AG10803 (cell line): ENCODE measurements at places on chromosomes 7 and 10.
A peak's percentile ranks its signal among the peaks of the same experiment; 100 is the strongest.

DNA sequence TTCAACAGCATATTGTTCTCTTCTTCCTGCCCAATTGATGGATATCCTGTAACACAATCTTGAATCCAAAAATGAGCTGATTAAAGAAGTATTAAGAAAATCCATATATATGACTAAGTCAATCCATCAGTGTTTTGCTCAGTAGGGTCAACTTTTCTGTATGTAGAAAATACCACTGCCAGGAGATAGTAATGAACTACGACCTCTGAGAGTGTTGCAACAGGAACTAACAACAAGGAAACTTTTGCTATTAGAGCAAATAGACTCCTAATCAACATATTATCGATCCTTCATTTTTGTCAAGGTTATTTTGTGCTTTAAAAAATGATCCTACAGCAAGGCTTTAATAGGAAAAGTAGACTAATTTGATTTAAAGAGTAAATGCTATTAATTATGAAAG is 405.3 kb upstream of the ETV1 start:
- no peak for DNase-seq

- no peak for DNase-seq
Measured at GRCh38 chr7:151851782-151852181, 25.1 kb downstream of the PRKAG2 start.

- no peak for DNase-seq
Measured at GRCh38 chr7:132262160-132262470, 314.2 kb downstream of the PLXNA4 start.

GRCh38 chr10:14742815-14743214 is 31.9 kb downstream of the FAM107B start:
- no peak for DNase-seq

DNA sequence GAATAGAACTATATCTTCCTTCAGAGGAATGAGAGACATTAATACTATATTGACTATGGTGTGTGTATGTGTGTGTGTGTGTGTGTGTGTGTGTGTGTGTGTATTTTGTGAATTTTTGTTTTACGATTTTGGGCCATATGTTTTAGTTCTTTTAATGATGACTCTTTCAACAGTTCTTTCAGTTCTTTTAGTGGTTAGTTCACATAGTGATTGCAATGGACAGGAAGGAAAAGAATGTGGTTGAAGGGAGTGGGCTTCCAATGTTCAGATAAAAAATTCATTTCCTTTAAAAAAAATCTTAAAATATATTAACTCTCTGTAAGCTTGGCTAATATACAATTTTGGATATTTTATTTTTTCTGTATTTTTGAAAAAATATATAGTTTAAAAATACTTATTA is 315.7 kb upstream of the DGKB start:
- no peak for DNase-seq

DNA sequence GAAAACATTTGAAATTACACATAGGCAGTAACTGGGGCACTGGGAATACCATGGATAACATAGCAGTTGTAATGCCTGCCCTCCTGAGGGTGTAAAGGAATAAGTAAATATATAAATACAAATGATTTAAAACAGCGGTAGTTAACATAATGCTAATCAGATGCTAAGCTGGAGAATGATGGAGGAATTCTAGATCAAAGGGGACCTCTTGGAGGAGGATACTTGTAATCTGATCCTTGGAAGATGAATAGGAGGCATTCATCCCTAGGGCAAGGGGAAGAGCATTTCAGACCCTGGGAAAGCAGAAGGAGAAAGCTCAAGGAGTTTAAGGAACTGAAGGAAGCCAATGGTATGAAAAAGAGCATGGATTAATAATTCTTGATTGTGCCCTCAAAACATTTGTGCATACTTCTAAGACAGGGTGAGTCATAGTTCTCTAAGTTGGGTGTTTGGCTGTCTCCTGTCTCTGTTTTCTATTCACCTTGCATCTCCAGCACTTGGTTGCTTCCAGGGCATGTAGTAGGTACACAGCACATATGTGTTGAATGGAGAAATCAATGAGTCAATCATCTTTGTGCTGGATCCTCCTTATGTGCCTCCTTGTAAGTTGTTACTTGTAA is 54.8 kb upstream of the PLPP4 start:
- peak; percentile 42 for DNase-seq

- DNase-seq: no peak
Measured at GRCh38 chr10:93125966-93126365, 52.3 kb downstream of the CYP26A1 start.

DNA sequence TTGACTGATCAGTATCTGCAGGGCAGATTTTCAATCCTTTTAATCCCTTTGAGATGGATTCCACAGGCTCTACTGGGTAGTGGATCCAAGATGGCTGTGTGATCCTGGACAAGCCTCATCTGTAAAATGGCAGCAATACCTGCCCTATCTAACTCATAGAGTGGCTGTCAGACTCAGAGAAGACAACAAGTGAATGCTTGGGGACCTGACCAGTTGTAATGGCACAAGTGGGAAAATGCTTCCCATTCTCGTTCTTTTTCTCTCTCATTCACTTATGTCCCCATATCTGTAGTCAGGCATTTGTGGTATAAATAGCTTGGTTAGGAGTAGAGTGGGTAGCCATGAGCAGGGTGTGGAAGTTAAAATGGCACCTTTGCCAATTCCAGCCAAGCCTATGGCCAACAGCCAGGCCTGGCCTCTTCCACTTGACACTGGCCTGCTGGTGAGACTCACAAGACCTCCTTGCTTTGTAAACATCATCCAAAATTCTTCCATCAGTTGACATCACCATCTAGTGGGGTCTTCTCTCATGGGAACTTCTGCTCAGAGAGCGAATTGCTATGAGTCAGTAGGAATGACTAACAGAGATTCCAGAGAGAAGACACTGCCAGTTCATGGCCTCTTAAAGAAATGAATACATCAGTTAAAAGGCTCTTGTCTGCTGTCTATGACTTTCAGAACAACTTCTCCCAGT is 150.1 kb downstream of the PLPP4 start:
- peak; percentile 84 for DNase-seq

DNA sequence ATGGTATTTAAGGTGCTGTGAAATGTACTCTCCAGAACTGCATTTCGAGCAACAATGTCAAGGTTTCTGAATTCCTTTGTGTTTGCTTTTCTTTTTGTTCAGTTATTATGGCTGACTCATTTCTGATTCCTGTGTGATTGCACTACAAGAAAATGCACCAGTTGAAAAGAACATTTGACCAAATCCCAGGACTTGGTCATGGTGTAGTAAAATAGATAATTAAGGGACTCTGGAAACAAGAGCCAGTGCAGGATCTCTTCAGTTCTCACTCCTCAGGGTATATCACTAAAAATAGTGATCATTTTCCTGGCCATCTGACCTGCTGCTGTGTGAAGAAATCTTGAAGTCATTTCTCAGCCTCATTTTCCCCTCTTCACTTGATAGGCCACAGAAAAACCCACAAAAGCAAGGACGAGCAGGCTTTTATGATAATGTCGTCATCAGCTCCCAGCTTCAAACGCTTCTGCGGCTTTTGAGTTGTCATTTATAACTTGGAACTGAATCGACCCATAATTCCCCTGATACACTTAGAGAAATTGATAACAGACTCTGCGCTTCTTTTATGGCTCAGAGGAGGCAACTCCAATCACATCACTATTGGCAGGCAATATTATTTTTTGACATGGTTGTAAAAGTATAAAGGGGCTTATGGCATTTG is 274.7 kb downstream of the HDAC9 start:
- DNase-seq: peak; percentile 83

DNA sequence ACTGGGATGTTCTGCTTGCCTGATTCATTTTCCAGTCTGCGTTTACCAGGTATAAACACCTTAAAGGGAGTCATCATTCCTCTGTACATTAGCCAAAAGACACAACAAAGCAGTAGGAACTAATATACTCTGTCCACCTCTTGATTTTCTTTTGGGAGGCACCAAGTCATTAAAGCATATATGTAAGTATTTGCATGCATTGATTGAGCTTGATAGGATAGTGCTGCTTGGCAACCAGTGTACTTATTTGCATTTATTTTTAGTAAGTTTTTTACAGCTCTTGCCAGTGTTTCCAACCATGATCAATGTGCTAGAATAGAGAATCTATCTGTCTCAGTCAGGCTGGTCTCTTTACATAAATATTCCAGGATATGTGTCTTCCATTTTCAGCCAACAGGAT is 353.3 kb upstream of the SEMA3C start:
- DNase-seq: no peak

GRCh38 chr10:74926791-74927585 is 100.6 kb downstream of the KAT6B start:
- DNase-seq: no peak

GRCh38 chr10:97690133-97690532 is 3.1 kb upstream of the AVPI1 start:
- no peak for DNase-seq

DNA sequence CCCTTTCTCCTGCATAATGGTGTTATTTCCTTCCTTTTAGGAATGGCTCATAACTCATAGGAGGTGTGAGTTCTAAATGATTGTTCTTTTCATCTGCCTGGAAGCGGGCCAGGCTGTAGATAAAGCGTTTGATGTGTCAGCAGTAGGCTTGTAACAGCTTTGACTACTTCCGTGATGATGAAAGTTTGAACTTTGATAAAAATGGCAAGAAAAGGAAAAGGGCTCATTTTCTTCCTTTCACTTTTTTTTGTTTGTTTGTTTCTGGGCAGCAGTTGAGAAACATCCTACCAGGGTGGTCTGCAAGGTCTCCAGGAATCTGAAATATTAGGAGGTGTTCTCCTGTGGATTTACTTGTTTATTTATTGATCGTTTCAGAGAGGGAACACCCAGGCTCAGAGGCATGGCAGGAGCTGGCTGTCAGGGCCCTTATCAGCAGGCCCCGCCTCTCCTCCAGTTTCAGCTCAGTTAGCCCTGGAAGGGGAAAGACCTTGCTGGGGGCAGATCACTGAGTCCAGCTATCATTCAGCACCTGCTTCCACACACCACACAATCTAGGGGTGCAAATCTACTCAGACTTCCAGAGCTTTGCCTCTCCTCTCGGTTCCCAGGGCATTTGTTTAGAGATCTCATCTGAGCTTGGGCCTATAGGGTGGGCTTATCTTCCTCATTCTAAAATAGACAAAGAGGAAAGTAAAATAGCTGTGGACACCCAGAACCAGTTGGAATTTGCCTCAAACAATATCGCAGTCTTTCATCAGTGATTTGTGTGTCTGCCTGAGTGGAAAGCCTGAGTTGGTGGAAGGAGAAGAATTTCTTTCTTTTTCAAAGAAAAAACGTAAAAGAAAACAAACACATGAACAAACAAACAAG is 130.9 kb downstream of the BMPER start:
- DNase-seq: no peak

DNA sequence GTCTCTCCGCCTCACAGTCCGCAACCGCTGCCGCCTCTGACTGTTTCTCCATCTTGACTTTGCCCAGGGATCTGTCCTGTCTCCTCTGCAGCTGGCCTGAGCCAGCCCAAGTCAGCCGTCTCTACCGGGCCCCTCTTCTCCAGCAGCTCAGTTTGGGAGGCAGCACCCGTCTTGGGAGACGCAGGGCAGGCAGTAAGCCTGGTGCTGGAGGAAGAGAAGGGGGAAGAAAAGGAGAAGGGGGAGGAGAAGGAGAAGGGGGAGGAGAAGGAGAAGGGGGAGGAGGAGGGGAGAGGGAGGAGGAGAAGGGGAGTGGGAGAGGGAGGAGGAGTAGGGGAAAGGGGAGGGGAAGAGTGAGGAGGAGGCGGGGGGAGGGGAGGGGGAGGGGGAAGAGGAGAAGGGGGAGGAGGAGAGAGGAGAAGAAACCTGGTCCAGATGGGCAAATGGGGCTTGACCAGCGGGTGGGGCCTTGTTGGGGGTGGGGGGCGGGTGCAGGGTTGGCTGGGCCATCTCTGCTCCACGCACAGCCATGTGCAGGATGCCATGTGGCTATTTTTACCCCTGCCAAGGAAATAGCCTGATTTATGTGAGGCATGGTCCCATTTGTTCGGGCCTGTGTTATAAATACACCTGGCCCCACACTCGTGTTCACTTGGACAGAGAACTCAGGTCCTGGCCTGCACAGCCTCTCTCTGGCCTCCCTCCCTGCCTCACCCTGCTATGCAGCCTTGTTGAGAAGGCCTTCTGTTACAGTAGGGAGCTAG is 35.9 kb upstream of the FZD9 start:
- DNase-seq: no peak
